ENCODE measurements at places on chromosomes 4 and X.

- no peak for DNase-seq
Measured at GRCh38 chrX:115486510-115486909, 74.5 kb upstream of the PLS3 start.

DNA sequence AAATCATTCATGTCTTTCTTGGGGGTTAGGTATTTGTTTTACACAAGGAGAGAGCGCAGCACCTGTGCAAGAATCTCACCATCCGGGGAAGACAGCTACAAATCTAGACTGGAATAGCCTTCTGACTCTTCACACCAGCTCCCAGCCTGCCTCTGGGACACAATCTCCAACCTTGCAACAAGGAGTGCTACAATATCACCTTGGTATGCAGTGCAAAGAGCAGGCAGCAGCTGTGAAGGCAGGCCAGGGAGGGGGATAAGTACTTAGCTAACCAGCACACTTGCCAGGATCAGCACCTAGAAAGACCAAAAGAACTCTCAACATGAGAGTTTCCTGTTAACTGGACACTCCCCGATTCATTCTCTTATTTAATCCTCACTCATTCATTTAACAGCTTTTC lies 235.3 kb downstream of the AR start:
- no peak for DNase-seq

DNA sequence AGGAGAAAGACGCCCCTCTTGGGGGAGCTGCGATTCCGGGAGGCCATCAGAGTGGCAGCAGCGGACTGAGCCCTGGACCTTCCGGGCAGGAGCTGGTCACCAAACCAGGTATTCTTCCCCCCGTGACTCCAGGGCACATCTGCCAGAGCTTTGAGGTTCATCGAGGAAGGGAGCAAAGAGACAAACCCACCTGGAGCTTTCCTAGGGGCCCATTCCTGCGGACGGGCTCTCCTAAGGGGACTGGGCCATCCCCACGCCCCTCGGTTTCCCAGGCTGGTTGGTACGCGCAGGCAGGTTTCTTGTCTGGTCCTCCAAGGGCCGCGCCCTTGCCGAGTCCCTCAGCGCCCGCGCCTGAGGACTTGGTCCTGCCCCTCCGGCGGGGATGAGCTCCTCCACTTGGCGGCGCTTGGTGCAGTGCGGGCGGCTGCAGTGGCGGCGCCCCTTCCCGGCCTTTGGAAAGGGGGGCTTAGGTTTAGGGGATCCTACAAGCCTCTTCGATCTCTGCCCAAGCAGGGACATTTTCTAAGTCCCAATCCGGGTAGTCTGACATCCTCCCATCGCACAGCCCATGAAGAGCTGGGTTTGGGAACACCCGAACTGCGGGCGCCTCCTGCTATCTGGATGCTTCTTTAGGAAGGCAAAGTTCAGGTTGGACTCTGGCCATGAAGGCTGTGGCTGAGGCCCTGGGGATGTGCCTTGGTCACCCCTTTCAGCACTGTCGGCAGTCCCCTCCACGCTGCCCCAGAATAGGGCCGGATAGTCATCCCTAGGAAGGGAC lies 538 bp downstream of the STBD1 start:
- peak; percentile 56 for DNase-seq

GRCh38 chr4:4195354-4195753 lies 31.4 kb downstream of the OTOP1 start:
- DNase-seq: no peak

DNA sequence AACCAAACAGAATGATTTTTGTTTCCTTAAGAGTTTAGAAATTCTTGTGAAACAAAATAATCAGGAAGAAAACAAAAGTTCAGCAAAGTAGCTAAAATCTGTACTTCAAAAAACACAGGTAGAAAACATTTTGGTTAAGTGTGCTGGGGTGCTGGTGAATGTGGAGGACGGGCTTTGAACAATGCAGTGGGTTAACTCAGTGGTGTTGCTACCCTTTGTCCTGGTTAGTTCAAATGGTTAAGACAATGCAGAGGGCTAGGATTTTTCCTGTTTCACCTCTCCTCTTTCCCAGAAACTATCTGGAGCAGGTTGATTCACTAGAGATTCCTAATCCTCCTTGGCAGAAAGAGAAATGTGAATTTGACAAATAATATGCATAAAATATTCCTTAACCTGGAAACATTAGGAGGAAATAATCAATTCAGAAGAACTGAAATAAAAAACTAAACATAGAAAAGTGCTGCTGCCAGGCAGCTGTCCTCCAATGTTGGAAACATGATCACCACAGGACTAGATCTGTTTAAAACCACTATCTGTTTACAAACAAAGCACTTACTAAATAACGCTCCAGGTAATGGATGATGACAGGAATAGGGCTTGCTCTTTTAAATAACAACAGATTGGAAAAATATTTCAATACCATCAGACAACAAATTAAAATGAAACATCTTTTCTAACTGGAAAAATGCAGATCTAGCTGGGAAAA lies 148.9 kb downstream of the MAML3 start:
- no peak for DNase-seq

- no peak for DNase-seq
Measured at GRCh38 chr4:144645631-144646522, at the start of gene HHIP. Gene HHIP, plus strand, starts transcription at chr4:144646156. Its CDS starts 520 bp downstream, at chr4:144646676.

DNA sequence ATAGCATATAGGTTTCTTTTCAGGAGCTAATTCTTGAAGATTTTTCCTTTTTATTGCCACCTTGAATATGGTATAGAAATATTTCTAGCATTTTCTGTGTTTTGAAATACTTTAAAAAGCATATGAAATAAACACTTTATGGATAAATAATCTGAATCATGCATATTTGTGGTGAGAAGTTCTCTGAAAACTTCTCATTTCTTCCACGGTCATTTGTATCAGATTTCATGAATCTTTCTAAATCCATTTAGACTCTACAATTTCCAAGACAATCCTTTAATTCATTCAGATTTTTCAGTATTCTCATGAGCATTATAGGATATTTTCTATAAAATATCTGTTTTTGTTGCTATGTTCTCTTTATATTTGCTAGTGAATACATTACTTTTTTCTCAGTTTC lies 16.2 kb upstream of the CA5B start:
- DNase-seq: peak; percentile 37

DNA sequence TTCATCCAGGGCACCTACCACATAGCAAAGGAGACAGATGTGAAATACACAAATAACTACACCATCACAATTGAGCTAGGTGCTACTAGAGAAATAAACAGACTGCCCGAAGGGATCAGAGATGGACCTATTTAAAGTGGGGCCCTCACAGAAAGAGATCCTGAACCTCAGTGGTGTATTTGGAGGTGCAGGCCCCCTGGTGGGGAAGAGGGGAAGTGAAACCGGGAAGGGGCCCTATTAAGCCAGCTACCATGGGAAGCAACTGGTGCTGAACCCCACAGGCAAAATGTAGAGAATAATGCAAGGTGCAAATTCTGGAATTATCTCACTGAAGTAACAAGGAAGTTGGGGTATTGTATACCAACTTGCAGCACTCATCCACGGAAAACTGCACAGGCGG lies 78.6 kb upstream of the FAM9A start:
- peak; percentile 3 for DNase-seq

GRCh38 chrX:76971393-76972376 lies 475.5 kb upstream of the FGF16 start:
- DNase-seq: no peak

GRCh38 chr4:90171491-90171890 lies 44.3 kb downstream of the CCSER1 start:
- DNase-seq: no peak

DNA sequence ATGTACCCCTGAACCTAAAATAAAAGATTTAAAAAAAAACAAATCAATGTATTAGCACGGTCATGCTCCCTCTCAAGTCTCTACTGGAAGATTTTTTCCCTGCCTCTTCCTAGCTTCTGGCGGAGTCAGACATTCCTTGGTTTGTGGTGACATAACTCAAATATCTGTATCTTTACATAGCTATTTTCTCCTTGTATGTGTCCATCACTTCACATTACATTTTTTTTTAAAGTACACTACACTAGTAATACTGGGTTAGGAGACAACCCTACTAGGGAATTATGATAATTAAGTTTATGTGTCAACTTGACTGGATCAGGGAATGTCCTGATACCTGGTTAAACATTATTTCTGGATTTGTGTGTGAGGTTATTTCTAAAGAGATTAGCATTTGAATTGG lies 1197.9 kb downstream of the TECRL start:
- no peak for DNase-seq

- DNase-seq: peak; percentile 59
Measured at GRCh38 chr4:37685161-37685822, 884 bp downstream of the RELL1 start.

GRCh38 chr4:156798438-156798837 lies 173.2 kb downstream of the PDGFC start:
- DNase-seq: no peak

DNA sequence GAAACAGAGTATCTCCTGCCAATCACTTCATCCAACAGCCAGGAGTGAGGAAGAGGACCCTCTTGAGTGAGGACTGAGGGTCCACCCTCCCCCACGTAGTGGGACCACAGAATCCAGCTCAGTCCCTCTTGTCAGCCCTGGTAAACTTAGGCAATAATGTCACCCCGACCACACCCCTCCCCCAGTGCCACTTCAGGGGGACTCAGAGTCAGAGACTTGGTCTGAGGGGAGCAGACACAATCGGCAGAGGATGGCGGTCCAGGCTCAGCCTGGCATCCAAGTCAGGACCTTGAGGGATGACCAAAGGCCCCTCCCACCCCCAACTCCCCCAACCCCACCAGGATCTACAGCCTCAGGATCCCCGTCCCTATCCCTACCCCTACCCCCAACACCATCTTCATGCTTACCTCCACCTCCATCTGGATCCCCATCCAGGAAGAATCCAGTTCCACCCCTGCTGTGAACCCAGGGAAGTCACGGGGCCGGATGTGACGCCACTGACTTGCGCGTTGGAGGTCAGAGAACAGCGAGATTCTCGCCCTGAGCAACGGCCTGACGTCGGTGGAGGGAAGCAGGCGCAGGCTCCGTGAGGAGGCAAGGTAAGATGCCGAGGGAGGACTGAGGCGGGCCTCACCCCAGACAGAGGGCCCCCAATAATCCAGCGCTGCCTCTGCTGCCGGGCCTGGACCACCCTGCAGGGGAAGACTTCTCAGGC lies at the start of the genes CSAG1 and MAGEA12:
TSS of gene CSAG1 (minus strand) at position 461 of the 715 bp plus-strand sequence. CDS start 1,261 bp downstream, outside the sequence.
TSS of gene MAGEA12 (plus strand) at position 497 of the 715 bp plus-strand sequence. CDS start 2,405 bp downstream, outside the sequence.
- DNase-seq: no peak
